ENCODE measurements at places on chromosomes 1 and 21.

- DNase-seq, result no peak
Measured at GRCh38 chr1:31029026-31029425, 36.5 kb downstream of the PUM1 start.

GRCh38 chr1:230246551-230246950 is 179.5 kb downstream of the GALNT2 start:
- DNase-seq, result no peak

- no peak for DNase-seq
Measured at GRCh38 chr21:43762303-43763128, 13.6 kb downstream of the CSTB start.

GRCh38 chr1:225484657-225485214 is 56.9 kb upstream of the LBR start:
- DNase-seq, result no peak

- no peak for DNase-seq
Measured at GRCh38 chr1:32609180-32609579, 41.2 kb downstream of the ZBTB8OS start.

GRCh38 chr1:186819126-186819525 is 9.6 kb upstream of the PLA2G4A start:
- no peak for DNase-seq

DNA sequence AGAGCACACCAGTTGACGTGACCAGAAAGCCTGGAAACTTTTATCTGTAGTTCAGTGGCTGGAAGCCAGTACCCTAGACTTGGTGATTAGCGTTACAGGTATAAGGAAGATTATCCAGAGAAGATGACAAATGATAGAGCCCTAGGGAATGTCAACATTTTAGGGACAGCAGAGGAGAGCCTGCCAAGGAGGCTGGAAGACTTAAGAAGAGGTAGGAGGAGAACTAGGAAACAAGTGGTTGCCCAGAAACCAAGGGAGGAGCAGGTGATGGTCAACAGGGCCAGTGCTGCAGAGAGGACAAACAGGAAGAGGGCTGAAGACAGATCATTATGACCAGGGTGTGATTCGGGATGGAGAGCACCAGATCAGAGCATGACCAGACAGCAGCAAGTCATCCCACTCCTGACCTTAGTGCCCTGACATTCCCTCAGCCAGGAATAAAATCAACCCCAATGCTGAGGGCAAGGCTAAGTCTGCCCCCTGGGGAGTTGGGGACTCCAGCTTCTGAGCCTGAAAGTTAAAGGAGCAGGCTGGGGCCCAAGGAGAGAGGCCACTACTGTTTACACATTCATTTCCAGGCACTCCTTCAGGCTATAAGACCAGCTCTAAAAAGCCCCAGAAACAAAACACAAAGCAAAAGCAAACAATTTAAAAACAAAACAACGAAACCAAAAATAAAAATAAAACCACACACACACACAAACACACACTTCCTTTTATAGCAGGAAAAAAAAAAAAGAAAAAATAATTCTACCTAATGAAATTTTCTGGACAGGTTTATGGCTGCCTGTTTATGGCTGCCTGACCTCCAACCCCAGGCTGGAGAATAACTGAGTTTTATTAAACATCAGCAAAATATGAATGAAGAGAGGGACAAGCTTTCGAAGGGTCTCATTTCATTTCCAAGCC is 48.6 kb upstream of the LRRC52 start:
- DNase-seq, result no peak

DNA sequence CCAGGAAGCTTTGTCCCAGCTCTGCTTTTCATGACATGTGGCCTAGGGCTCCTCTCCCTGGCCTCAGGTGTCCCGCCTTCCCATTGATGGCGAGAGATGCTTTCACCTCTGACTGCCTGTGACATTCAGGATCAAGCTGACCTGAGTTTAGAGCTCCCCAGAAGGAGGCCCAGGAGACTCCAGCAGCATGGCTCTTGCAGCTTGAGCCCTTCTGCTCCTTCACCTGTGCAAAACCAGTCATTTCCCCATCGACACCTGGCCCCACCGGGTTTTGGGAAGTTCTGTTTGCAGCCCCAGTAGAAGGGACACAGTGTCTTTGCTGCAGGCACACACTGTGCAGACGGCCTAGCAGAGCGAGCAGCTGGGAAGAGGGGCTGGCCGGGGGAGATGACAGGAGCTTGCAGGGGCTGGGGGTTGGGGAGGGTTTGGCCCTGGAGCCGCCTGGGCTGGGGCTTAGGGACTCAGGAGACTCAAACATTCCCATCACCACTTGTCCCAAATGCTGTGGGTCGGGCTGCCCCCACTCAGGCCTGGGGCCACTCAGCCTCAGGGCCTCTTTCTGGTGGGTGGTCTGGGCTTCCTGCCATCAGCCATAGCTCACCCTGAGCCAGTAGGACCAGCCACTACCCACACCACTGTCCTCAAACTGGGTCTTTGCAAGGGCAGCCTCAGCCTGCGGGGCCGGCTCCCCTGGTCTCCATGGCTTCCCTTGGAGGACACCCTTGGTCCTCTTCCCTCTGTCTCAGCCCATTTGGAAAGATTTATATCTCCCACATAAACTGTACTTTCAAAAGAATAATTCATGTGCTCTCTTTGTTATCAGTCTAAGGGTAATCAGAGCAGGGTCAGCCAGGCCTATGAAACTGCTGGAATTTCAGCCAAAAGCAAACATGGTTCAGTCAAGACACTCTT is 3.8 kb upstream of the EDN2 start:
- DNase-seq, result no peak

DNA sequence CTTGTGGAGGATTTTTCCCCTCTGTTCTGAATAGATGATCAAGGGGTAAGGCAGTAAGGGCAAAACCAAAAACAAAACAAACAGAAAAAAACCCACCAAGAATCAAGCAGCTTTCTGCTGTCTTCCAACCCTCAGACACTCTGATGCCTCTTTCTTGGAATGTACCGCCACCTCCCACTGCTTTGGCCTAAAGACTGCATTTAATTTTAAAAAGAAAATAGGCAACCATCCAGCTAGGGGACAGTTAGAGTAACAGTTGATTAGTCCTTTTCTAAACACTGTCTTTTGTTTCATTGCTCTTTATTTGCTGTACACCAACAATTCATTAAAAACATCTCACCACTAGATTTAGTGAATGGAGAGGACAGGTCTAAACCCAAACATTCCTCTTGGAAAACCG is 21.5 kb downstream of the WLS start:
- no peak for DNase-seq

GRCh38 chr1:182674346-182675246 is 9.8 kb downstream of the RGS8 start:
- DNase-seq, result no peak

DNA sequence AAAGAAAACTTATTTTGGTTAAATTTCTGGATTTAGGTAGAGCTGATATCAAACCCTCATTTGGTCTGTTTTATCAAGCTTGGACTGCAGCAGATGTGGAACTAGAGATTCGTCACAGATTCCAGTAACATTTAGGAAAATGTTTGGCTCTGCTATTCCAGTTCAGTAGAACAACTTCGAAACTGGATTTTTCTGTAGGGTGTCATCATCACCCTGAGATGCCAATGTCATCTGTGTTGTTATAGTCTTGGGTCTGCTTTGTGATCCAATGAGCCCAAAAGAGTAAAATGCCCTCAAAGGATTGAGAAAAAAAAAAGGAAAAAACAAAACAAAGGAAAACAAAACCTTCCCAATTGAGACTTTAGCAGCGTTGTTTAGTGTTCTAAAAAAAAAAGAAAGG is 55.4 kb downstream of the LAMC2 start:
- DNase-seq, result no peak

- DNase-seq, result no peak
Measured at GRCh38 chr1:169676001-169676400, 35.4 kb downstream of the SELL start.

GRCh38 chr1:24930260-24931145 is at the start of gene RUNX3:
RUNX3 (minus strand) TSS chr1:24930276; CDS start chr1:24929868, 408 bp downstream.
- DNase-seq, result no peak

DNA sequence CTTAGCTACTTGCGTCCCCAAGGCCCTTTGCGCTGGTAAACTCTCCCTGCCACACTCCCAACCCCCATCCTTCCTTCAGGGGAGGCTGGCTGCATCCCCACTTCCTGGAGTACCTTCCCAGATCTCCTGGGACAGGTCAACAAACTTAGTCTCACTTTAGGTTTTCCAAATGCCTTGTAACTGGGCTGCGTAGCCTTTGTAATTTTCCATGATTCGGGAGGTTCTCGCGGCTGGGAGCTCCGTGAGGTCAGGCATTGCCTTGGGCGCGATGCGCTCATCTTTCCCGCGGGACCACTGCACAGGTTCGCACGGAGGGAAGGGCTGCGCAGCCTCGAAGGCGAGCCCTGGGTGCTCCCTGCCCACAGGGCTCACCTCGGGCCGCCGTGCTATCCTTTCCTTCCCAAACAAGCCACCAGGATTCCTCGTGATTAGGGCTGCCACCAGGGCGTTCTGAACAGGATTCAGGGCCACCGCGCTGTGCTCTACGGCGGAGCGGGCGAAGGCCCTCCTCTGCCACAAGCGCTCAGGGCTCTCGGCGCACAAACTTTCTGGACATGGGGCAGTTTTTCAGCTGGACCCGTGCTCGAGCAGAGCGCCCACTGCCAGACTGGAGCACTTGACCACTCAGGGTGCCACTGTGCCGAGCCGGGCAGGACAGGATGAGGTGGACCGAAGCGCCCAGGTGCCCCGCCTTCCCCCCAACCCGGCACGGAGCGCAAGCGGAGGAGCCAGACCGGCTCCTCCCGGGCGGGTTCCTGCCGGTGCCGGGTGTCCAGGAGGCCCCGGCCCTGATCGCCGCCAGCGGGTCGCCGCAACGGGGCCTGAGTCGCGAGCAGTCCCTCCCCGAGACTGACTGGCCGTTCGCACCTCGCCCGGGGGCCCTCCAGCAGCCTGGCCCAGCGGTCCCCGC is 1.1 kb downstream of the TMPRSS2 start:
- DNase-seq, result no peak

DNA sequence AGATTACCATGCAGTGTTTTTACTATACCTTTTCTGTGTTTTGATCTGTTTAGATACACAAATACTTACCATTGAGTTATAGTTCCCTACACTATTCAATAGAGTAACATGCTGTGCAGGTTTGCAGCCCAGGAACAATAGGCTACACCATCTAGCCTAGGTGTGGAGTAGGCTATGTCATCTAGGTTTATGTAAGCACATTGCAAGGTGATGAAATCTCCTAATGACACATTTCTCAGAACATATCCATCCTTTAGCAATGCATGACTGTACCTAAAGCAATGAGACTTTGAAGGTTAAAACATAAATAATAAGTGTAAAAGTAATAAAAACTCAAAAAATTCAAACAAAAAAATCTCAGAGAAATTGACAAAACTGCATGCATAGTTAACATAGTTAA is 358.6 kb downstream of the USH2A start:
- no peak for DNase-seq

DNA sequence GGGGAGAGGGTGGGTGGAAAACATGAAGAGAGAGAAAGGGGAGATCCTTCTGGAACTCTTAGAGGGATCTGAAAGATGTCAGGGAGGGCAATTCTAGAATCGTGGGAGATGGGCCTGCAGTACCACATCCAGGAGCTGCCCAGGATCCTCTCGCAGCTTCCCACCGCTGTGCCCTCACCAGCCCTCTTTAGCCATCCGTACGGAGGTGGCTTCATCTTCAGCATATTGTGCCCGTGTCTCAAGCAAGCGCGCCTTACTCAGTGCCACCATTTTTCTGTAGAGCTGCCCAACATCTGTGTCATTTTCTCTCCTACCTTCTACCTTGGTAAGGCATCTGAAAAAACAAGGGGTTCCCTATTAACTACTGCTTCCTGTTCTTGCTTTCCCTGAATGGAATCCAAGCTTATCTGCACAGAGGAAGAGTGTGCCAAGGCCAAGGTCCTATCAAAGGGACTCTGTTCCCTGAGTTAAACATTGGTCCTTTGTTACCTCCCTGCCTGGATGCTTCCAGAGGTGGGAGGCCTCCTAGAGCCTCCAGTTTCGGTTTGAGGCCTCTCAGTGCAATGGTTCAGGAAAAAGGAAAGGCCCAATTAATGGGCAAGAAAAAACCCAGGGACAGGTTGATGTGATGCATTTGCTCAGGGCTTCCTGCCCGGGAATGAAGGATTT is 23.2 kb downstream of the C1orf116 start:
- DNase-seq, result no peak

DNA sequence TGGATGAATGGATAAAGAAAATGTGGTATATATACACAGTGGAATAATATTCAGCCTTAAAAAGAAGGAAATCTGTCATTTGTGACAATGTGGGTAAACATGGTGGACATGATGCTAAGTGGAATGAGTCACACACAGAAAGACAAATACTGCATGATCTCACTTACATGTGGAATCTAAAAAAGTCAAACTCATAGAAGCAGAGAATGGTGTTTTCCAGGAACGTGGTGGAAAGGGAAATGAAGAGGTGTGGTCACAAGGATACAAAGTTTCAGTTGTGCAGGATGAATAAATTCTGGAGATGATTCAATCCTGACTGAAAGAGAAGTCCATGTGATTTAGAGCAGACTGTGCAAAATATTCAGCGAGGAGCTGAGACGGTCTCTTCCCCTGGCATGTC is 56.6 kb downstream of the RYR2 start:
- no peak for DNase-seq

DNA sequence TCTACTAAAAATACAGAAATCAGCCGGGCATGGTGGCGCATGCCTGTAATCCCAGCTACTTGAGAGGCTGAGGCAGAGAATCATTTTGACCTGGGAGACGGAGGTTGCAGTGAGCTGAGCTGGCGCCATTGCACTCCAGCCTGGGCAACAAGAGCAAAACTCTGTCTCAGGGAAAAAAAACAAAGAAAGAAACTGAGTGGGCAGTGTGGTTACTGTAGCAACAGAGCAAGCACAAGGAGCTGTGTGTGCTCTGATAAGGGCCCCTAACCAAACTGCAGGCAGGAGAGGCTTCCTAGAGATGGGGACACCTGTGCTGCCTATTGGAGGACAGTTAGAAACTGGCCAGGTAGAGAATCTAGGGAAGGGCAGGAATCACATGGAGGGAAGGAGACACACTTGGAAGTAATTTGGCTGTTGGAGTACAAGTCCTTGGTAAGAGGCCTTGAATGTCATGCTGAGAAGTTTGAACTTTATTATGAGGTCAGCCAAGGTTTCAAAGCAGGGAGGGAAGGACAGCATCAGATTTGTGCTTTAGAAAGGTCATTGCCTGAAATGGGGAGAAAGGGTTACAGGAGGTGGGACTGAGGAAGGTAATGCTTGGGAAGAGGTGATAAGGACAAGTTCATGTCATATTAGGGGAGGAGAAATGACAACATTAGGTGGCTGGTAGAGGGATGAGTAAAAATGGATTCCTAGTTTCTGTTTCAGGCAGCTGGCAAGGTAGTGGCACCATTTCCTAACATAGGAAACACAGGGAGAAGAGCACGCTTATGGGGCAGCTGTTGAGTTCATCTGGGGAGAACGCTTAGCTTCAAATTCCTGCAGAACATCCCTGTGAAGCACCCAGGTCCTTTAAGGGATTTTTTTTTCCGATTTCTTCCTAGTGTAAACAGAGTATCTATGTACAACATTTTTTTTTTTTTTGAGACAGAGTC is 69.2 kb upstream of the ARTN start:
- DNase-seq, result no peak

Measured in anterior cingulate cortex (tissue), 58 donors.